ENCODE measurements at places on chromosomes 1 and 21.

GRCh38 chr1:27235827-27236226 lies 1.4 kb downstream of the WDTC1 start:
- DNase-seq, result no peak

GRCh38 chr1:9553736-9554144 lies 14.5 kb downstream of the SLC25A33 start:
- DNase-seq, result no peak

GRCh38 chr1:202143011-202143767 lies 1.3 kb downstream of the ARL8A start:
- no peak for DNase-seq

- DNase-seq, result no peak
These were observed 2.0 kb upstream of the ZNF678 start for GRCh38 chr1:227561241-227561907.

- no peak for DNase-seq
These were observed 73.6 kb downstream of the SKI start for GRCh38 chr1:2301607-2302291.

- DNase-seq, result no peak
These were observed 53.4 kb upstream of the RPL11 start for GRCh38 chr1:23638188-23638619.

DNA sequence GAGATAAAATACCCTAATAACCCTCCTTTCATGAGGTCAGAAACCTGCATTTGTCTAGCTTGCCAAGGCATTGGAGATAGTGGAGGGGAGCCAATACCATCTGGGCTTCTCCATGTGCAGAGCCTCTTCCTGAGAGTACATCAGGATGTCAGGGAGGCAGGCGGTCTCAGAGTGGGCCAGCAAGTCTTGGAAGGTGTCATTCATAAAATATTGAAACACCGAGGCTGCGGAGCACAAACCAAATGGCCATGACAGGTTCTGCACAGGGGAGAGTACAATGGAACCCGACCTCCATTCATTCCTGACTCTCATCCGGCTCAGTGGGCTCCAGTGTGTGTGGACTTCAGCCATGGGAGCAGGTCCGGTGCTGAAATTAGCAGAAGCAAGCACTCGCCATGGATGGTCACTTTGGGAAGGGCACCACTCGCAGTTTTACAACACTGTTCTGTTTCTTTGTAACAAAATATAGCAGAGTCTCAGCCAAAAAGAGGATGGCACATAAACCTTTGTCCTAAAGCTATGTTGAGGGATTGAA lies 446.6 kb downstream of the SIPA1L2 start:
- no peak for DNase-seq

- DNase-seq, result no peak
These were observed 21.6 kb upstream of the BCL10 start for GRCh38 chr1:85297855-85298629.
